ENCODE measurements at places on chromosomes 4 and X. TPM values are rescaled to one million over a fixed set of nuclear protein-coding genes. Genes with fewer than 3 reads are reported as not detected.

GRCh38 chr4:134282680-134283079, 81.1 kb upstream of the PABPC4L start:
- H3K4me3 ChIP-seq = no peak overlapping the region
- no peak for DNase-seq
- no peaks in the 10 kb centered on the region for H3K36me3 ChIP-seq
- no peaks in the 10 kb centered on the region for H3K27me3 ChIP-seq
- no peak overlapping the region for H3K27ac ChIP-seq

- no peaks in the 10 kb centered on the region for H3K4me1 ChIP-seq
- no peaks in the 10 kb centered on the region for H3K36me3 ChIP-seq
- H3K27me3 ChIP-seq = no peaks in the 10 kb centered on the region
- DNase-seq = no peak
- H3K4me3 ChIP-seq = no peak overlapping the region
These were observed 75.8 kb downstream of the NUDT11 start for GRCh38 chrX:51420610-51421009.

GRCh38 chrX:111515298-111515697, 3.9 kb downstream of the SERTM2 start:
- H3K36me3 ChIP-seq = no peaks in the 10 kb centered on the region
- H3K4me1 ChIP-seq = peaks cover 26% of the 10 kb centered on the region
- DNase-seq = no peak
- no peak overlapping the region for H3K4me3 ChIP-seq

LDB2 gene
- 0.82 TPM for total RNA-seq

- no peaks in the 10 kb centered on the region for H3K36me3 ChIP-seq
- H3K27ac ChIP-seq = no peak overlapping the region
- DNase-seq = no peak
- peaks cover 2% of the 10 kb centered on the region for H3K27me3 ChIP-seq
These were observed 5.4 kb downstream of the DAPP1 start for GRCh38 chr4:99821918-99822503.

GRCh38 chr4:22678940-22679854, 13.5 kb upstream of the GBA3 start:
- no peak overlapping the region for H3K4me3 ChIP-seq
- no peaks in the 10 kb centered on the region for H3K36me3 ChIP-seq
- no peak overlapping the region for H3K27ac ChIP-seq
- DNase-seq = no peak
- no peaks in the 10 kb centered on the region for H3K27me3 ChIP-seq

- peaks cover 31% of the 10 kb centered on the region for H3K36me3 ChIP-seq
- no peaks in the 10 kb centered on the region for H3K27me3 ChIP-seq
- H3K27ac ChIP-seq = no peak overlapping the region
- DNase-seq = no peak
- H3K4me3 ChIP-seq = no peak overlapping the region
These were observed 132.5 kb downstream of the SORBS2 start for GRCh38 chr4:185679523-185679922.

- no peak within 1 kb of the TSS for H3K4me3 ChIP-seq
- H3K4me1 ChIP-seq = no peaks in the 10 kb centered on the region
- no peaks in the 10 kb centered on the region for H3K36me3 ChIP-seq
- peaks cover 24% of the 10 kb centered on the region for H3K27me3 ChIP-seq
- H3K27ac ChIP-seq = no peak within 1 kb of the TSS
- DNase-seq = peak; percentile 22
These were observed at the start of gene PF4V1 for GRCh38 chr4:73853246-73853704. PF4V1 (plus strand) TSS chr4:73853296; CDS start chr4:73853363, 67 bp downstream.

DNA sequence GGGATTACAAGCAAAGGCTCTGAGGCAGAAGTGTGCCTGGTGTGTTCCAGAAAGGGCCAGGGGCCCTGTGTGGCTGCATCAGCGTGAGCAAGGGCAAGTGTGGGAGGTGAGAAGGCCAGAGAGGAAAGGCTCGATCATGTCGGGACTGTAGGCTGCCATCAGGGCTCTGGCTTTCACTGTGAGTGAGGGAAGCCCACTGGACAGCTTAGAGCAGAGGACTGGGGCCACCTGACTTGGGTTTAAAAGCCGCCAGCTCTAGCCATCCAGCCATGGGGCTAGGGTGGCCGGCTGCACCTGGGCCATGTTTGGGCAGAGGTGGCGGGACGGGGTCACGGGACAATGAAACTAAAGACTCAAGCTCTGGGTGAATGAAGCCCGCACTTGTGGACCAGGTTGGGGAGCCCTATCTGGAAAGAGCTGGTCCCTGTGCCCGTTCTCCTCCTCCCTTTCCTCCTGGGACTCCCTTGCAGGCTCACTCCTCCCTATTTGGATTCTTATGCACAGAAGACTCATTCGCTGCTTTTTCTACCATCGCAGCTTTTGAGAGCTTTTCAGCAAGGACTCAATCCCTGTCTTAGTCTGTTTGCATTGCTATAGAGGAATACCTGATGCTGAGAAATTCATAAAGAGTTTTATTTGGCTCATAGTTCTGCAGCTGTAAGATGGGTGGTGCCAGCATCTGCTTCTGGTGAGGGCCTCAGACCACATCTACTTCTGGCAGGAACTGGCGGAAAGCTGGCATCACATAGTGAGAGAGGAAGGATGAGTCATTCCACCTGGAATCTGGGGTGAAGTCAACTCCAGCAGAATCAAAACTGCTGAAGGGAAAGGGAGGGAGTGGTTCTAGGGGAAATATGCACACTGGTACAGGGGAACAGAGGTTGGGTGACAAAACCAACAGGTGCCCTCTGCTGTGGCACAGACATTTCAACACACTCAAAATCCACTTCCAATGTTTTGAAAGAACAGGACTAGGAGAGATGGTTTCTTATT, 15.3 kb downstream of the CTAG1B start:
- H3K36me3 ChIP-seq = no peaks in the 10 kb centered on the region
- no peaks in the 10 kb centered on the region for H3K27me3 ChIP-seq
- H3K27ac ChIP-seq = no peak overlapping the region
- no peaks in the 10 kb centered on the region for H3K4me1 ChIP-seq
- no peak for DNase-seq

GRCh38 chr4:164948975-164949374, 28.5 kb downstream of the TRIM61 start:
- H3K27me3 ChIP-seq = peaks cover 9% of the 10 kb centered on the region
- no peaks in the 10 kb centered on the region for H3K4me1 ChIP-seq
- H3K36me3 ChIP-seq = no peaks in the 10 kb centered on the region
- DNase-seq = no peak
- no peak overlapping the region for H3K27ac ChIP-seq

DNA sequence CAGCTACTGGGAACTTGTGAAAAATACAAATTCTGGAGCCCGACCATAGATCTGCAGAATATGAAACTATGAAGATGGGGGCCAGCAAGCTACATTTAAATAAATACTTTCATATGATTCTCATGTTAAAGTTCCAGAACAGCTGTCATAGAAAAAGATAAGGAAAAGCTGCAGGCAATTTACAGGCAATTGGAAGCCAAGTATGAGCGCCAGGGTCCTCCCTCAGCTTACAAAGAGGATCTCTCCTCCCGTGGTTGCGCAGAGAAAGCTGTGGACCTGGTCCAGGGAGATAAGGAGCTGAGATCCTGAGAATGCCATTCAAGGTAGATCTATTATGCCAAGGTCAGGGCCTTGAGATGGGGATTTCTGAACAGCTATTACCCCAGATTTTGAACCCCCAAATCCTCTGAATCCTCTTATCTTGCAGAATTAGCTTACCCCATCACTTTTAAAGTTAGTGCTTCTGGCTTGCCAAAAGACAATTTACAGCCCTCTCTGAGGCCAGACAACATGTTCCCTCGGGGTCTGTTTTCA, 25.6 kb upstream of the FRAS1 start:
- no peaks in the 10 kb centered on the region for H3K4me1 ChIP-seq
- no peak for DNase-seq
- H3K36me3 ChIP-seq = no peaks in the 10 kb centered on the region
- no peak overlapping the region for H3K4me3 ChIP-seq

RIBC1 gene
- total RNA-seq = 3.4 TPM

INTS6L gene
- total RNA-seq = 14.8 TPM

DNA sequence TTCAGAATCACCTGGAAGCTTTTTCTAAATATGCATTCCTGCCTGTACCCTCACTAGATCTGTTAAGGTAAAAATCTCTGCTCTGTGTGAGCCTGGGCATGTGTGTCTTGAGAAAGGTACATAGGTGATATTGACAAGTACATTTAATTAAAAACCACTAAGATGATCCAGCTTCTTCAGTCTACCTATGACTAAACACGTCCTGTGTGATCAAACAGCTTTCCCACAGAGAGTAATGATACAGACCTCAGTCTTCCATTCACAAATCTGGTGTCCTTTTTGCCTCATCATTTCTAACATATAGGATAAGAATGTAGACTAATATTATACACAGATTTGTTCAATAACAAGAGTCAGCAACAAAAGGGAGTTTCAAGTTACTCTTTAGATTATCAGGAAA, 42.6 kb downstream of the GALNT7 start:
- no peak for DNase-seq
- peaks cover 7% of the 10 kb centered on the region for H3K36me3 ChIP-seq
- no peak overlapping the region for H3K27ac ChIP-seq
- no peaks in the 10 kb centered on the region for H3K27me3 ChIP-seq

FGF13 gene
- 20.7 TPM for total RNA-seq

Data from progenitor cell of endocrine pancreas (in vitro differentiated cells).